ENCODE measurements at places on chromosomes 5 and 9.

DNA sequence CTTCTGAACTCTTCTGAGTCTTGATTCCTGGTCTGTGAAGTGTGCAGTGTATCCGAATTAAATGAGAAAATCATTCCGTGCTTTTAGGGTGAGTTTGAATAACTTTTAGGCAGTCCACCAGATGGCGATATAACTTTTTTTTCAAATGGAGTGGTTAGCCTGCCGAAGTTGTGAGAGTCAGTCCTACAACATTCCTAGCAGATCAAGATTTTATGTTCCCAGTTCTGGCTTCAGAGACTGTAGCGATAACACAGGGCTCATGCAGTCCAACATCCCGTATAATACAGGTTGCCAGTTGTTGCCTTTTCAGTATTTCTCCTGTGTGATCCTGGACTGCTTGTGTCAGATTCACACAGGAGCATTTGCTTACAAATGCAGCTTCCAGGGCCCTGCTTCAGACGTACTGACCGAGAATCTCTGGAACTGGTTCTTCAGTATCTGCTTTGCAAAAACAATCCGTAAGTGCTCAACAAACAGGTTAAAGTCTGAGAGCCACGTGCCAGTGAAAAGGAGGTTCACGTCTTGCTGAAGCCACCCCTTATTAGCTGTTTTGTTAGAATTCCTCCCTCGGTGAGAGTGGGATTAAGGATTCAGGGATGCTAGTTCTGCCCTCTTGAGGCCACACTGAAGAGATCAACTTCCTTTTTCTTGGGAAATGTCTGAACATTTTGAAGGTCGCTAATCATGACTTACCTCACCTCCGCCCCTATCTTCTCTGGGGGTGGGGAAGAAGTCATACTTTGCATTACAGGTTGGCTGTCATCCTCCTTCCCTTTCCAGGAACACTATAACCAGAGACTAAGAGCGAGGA, 22.8 kb downstream of the SMIM3 start:
- DNase-seq: no peak

DNA sequence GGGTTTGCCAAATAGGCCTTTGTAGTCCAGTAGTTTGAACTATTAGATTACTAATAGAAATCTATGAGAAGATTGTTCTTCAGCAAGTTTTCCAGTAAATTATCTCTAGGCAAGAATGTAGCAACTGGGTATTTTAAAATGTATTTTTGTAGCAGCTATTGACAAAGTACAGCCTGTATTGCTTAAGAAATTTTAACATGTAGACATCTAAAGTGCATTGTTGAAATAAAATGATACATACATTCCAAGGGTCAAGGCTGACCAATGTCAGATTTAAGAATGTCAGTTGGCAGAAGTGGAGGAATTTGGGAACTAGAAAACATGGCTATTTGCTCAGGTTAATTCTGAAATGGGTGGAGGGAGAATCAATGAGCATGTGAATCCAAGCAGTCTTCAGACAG, 57.5 kb upstream of the ZSWIM6 start:
- no peak for DNase-seq

DNA sequence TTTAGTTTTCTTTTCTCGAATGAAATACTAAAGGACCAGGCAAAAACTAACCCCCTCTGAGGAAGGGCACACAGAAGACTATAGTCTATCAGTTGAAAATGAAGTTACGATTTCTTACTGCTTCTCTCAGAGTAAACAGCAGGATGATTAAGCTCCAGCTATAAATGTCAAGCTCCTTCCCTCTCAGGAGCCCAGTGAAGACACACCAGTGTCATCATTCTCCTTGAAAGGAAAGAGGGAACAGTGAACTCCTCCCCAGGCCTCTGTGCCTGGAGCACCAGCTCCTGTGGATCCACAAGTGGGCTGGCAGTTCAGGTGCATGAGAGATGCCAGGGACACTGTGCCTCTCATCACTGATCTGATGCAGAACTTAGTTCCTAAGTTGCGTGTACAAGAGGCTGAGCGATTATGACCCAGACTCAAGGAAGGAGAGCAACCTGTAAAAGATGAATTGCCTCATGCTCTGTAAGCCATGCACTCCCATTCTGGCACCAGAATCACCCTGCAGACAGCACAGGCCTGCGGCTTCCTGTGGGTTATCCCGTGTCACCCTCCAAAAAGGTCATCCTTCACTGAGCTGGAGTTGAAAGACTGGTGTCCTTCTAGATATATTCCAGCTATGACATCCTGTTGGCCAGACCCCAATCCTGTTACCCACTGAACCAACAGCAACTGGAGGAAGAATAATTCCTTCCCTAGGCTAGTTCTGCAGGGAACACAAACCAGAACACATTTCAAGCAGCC, 394.0 kb downstream of the SEMA5A start:
- no peak for DNase-seq

- DNase-seq: peak; percentile 45
Measured at GRCh38 chr5:87113861-87114260, 153.8 kb upstream of the RASA1 start.

DNA sequence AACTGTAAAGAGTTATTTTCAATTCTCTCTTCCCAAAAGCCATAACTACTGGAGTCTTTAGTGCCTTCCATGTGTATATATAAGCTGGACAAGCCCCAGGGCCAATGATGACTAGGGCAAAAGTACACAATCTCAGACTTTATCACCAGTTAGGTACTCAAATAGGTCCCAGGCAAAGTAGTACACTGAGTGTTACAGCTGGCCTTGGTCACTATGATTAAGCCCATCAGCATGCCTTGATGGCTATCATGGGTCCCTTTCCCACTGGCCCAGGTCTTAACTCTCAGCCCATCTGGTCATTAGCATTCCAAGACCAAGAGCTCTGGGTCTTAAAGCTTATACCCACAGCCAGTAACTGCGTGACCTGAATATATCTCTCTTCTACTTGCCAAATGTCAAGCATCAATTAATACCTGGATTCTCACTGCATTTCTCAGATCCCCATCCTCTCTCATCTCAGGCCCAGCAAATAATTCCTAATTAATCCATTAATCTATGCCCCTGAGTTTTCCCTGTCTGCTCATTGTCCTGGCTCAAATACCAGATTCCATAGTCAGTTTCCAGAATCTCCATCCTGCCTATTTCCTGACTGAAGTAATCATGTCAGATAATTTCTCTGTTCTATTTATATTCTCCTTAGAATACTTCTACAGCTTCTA, 62.3 kb downstream of the NR6A1 start:
- no peak for DNase-seq

DNA sequence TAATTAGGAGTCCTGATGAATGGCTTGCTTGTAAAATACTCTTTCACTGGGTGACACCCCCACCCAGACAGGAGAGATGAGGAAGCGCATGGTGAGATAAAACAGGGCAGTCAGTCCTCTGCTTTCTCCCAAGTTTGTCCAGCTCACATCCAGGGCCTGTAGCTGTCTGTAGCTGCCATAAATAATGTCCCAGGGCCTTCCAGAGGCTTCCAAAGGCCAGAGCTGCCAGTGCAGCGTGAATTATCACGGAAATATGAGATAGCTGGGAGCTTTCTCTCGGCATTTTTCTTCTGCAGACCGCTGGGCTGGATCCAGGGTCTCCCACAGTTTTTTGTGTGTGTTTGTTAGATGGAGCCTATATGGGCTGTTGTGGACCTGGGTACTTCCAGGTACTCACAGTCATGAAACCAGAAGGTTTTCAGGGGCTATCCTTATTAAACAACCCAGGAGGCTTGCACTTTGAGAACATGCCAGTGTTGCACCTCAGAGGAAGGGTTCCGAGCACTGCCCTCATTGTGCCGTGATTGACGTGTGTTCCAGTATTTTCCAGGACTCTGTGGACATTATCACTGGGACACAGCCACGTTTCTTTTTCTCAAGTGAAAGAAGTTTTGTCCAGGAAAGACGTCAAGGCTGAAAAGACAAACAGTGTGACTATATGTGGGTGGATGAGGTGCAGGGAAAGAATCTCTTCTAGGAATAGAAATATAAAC, 117.5 kb downstream of the FGF1 start:
- no peak for DNase-seq
